ENCODE measurements at places on chromosomes 5 and 9.

GRCh38 chr5:82307451-82307850, 29.3 kb upstream of the RPS23 start:
- DNase-seq, result no peak
- peaks cover 11% of the 10 kb centered on the region for H3K36me3 ChIP-seq
- no peak overlapping the region for H3K4me3 ChIP-seq
- H3K27me3 ChIP-seq, result no peaks in the 10 kb centered on the region
- no peak overlapping the region for H3K27ac ChIP-seq

GRCh38 chr5:32790411-32790951, 79.4 kb downstream of the NPR3 start:
- H3K27ac ChIP-seq, result no peak overlapping the region
- no peaks in the 10 kb centered on the region for H3K36me3 ChIP-seq
- H3K4me1 ChIP-seq, result no peaks in the 10 kb centered on the region
- no peak overlapping the region for H3K4me3 ChIP-seq
- DNase-seq, result no peak

DNA sequence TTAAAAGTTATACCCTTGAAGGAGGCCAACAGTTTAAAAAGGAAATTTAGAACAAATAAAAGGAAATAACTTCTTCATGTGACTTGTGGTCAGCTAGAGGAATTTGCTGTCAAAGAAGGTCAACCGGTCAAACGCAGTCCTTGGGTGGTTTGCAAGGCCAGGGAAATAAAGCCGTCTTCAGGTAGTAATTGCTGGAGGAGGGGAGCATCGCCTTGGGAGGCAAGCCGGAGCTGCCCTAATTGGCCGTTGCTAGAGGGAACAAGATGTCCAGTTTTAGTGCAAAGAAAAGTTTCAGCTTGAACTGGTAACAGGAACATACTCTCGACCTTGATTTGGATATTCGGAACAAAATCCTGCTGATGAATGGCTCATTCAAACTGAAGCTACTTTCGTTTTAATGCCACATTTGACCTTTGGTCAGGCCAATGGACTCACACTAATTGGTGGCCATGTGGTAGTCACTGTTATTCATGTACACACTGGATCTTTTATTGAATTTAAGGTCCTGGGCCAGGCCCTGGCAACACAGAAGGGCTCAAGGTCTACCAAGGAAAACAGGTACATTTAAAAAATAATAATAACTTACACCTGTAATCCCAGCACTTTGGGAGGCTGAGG, 47.0 kb upstream of the MYO10 start:
- no peak overlapping the region for H3K4me3 ChIP-seq
- no peaks in the 10 kb centered on the region for H3K36me3 ChIP-seq
- H3K4me1 ChIP-seq, result no peaks in the 10 kb centered on the region
- H3K27me3 ChIP-seq, result no peaks in the 10 kb centered on the region
- no peak for DNase-seq

- no peak overlapping the region for H3K27ac ChIP-seq
- no peak overlapping the region for H3K4me3 ChIP-seq
- peaks cover 11% of the 10 kb centered on the region for H3K4me1 ChIP-seq
- H3K27me3 ChIP-seq, result no peaks in the 10 kb centered on the region
Observed at GRCh38 chr5:158947846-158948245, 151.9 kb downstream of the EBF1 start.

- no peak overlapping the region for H3K4me3 ChIP-seq
- H3K27ac ChIP-seq, result no peak overlapping the region
- no peak for DNase-seq
Observed at GRCh38 chr9:81771571-81771970, 82.2 kb upstream of the TLE1 start.

GRCh38 chr5:176533894-176534611, 3.1 kb downstream of the RNF44 start:
- H3K4me1 ChIP-seq, result peaks cover 74% of the 10 kb centered on the region
- no peak for DNase-seq

DNA sequence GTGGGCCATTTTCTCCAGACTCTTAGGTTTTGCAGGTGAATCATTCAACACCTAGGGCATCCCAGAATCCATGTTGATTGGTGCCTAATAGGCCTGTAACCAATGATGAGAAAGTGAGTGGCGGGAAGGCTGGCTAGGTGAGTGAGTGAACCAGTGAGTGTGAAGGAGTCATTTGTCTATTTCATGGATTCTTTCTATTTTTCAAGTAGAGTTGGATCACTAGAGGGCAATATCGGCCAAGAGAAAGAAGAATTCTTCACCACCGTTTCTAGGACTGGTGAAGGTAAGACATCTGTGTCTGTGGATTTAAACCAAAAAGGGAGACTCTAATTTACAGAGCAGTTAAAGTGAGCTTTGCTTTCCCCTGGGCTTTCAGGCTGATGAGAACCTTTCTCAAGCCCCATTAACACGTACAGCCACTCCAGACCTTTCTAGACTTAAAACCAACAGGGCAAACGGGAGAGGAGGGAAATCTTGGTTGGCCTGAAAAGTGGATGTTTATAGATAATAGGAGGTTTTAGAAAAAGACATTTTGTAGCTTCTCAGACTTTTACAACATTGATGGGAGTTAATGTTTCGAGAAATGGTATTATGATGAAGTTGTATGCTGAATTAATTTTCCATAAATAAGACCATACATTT, 114.3 kb upstream of the IL12B start:
- DNase-seq, result no peak
- no peaks in the 10 kb centered on the region for H3K36me3 ChIP-seq
- no peaks in the 10 kb centered on the region for H3K27me3 ChIP-seq
- no peak overlapping the region for H3K4me3 ChIP-seq
- no peak overlapping the region for H3K27ac ChIP-seq

DNA sequence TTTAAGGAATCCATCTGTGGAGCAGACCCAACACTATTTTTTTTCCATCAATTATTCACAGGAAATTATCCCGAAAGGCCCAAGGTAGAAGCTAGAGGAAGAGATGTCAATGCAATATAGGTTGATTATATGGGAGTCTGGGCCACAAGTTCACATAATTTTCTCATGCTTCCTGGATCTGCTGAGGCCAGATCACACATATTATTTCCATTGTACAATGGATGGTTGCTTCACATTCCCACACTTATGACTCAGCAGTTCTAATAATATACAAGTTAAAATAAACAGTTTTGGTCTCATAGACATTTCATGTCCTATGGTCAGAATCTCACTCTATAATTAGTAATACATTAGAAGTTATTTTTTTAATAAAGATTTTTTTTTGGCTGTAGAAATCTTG, 66.0 kb upstream of the PTPRD start:
- no peak for DNase-seq
- no peaks in the 10 kb centered on the region for H3K27me3 ChIP-seq
- H3K27ac ChIP-seq, result no peak overlapping the region
- H3K36me3 ChIP-seq, result no peaks in the 10 kb centered on the region
- no peaks in the 10 kb centered on the region for H3K4me1 ChIP-seq

DNA sequence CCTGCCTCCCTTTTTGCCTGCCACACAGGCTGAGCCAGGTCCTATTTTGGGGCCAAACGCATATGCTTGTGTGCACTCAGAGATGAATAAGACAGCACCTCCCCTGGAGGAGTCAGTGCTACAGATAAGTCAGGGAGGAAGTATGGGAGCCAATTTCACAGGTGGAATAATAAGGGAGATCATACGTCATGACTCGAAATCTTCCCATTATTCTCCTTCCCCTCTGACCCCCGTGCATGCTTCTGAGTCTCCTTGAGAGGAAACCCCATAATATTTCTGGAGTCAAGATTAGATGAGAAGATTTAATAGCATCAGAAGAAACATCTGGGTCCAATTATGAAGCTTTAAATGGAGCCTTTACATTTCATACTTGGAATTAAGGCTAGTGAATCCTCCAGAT, 15.1 kb upstream of the ZCCHC7 start:
- H3K36me3 ChIP-seq, result no peaks in the 10 kb centered on the region
- H3K27ac ChIP-seq, result no peak overlapping the region
- no peak for DNase-seq

DNA sequence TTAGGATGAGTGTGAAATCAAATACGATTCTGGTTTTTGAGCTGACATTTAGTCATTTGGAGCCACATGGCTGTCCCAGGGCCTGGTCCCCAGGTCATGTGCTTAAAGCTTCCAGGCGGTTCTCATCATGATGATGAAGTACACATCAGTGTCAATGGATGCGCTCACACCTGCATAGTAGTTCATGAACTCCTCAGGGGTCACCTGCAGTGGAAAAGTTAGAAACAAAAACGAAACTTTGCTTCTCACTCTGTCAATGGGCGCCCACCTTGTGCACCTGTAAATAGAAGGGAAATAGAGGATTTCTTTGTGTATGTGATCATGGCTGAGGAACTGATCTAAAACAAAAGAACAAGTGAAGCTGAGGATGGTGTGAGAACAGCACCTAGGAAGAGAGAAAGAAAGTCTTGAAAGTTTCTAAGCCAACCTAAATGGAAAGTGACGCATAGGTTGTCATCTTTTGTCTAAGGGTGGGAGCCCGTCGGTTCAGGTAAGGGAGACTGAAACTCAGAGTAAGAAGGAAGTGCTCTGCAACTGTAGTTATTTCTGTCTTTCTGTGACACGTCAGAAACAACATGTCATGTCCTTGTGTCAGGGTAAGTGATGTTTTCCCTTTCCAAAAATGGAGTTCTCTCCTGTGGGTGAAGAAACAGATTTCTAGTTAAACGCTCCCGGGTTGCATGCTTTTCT, 33.8 kb downstream of the CAPSL start:
- no peak for DNase-seq
- no peaks in the 10 kb centered on the region for H3K36me3 ChIP-seq
- H3K27ac ChIP-seq, result no peak overlapping the region
- H3K4me1 ChIP-seq, result no peaks in the 10 kb centered on the region

DNA sequence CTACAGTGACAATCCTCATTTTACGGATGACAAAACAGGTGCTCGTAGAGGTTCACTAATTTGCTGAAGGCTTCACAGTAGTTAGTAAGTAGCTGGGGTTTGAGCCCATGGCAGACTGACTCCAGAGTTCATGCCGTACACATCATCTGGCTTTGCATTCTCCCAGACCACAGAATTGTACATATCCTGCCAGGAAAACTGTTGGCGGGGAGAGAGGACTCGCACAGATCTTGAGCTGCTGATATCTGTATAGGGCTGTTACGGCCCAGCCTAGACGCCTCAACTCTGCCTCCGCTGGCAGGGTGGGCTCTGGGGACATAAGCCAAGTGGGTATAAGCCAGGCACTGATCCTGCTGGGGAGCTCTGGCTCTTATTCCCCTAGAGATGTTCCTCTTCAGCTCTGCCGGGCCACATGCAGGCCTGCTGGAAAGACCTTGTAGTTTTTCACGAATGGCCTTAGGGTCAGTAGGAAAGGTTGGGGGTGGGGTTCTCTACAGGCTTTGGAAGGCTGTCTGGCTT, 16.3 kb downstream of the LARP1 start:
- H3K36me3 ChIP-seq, result no peaks in the 10 kb centered on the region
- DNase-seq, result no peak

GRCh38 chr5:158351485-158352125, 492.7 kb upstream of the CLINT1 start:
- H3K4me3 ChIP-seq, result no peak overlapping the region
- H3K4me1 ChIP-seq, result no peaks in the 10 kb centered on the region
- H3K27ac ChIP-seq, result no peak overlapping the region
- H3K27me3 ChIP-seq, result no peaks in the 10 kb centered on the region
- no peaks in the 10 kb centered on the region for H3K36me3 ChIP-seq

DNA sequence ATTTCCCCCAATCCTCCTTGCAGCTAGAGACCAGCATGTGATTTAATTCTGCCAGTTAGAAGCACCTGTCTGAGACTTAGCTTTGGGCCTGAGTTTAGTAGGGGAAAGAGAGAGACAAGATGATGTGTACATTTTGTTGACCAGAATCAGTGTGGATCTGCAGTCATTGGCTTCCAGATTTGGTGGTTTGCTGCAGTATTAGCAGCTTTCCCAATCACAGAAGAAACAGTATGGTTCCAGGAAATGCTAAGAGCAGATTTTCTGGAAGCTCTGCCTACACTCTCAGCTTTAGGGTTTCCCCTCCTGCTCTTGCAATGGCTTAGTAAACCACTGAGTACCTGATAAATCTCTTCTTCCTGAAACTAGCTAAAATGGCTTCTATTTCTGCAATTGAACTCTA, 48.8 kb upstream of the FREM1 start:
- H3K27me3 ChIP-seq, result no peaks in the 10 kb centered on the region
- no peak overlapping the region for H3K27ac ChIP-seq
- no peaks in the 10 kb centered on the region for H3K4me1 ChIP-seq
- H3K36me3 ChIP-seq, result no peaks in the 10 kb centered on the region
- no peak for DNase-seq
- no peak overlapping the region for H3K4me3 ChIP-seq

DNA sequence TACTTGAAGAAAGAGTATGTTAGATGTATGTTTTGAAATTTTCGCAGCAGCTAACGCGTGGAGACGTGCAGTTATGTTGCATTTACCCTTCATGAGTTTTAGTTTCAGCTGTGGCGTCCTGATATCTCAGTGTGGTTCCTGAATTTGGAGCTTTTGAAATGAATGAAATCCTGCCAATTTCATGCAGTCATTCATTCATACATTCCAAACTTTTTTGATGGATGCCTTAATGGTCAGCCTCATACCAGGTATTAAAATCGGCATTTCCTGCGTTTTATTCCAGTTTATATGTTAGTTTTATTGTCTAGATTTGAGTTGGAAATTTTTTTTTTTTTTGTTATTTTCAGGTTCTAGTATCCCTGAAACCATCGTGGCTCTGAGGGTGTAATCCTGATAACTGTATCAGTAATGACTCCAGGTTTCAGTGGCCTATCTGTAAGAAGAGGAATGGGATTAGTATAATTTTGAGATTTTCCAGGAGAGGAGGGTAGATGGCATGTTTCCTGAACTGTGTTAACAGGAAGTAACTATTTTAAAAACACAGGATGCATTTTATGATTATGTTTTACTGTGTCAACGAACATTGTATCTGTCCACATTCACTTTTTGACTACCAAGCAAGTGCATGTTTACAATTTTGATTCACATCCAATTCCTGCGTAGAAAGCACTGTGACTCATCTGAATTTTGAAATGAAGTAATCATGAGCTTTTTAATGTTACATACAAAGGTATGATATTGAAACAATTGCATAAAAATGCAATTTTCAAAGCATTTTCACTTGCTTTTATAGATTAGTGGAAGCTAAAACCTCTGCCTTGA, 1.0 kb downstream of the FOCAD start:
- DNase-seq, result no peak
- no peaks in the 10 kb centered on the region for H3K36me3 ChIP-seq
- H3K27me3 ChIP-seq, result no peaks in the 10 kb centered on the region
- H3K4me1 ChIP-seq, result peaks cover 21% of the 10 kb centered on the region
- peak overlapping the region; percentile 70 for H3K4me3 ChIP-seq

- H3K27me3 ChIP-seq, result no peaks in the 10 kb centered on the region
- H3K4me1 ChIP-seq, result no peaks in the 10 kb centered on the region
- H3K27ac ChIP-seq, result no peak overlapping the region
Observed at GRCh38 chr5:110790673-110791072, 51.9 kb downstream of the SLC25A46 start.

DNA sequence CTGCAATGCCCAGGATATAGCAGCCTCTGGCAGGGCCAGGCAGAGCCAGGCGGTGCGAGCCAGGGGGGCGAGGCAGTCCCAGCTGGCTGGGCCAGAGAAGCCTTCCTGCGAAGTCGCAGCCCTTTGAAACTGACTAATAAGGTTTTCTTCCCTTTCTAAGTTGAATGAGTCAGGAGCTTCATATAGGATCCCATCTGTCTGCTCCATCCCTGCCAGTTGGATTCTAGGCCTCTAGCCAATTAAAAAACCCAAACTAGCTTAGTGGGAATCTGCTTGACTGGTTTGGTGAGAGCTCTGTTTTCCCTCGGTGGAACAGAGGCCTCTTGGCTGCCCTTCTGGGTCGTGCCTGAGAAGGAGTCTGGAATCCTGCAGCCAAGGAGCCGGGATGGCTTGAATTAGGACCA, 70.1 kb upstream of the RAPGEF1 start:
- H3K27ac ChIP-seq, result no peak overlapping the region
- no peak for DNase-seq
- H3K4me3 ChIP-seq, result no peak overlapping the region
- H3K36me3 ChIP-seq, result no peaks in the 10 kb centered on the region
- H3K4me1 ChIP-seq, result peaks cover 17% of the 10 kb centered on the region
- H3K27me3 ChIP-seq, result peaks cover 93% of the 10 kb centered on the region
